ENCODE measurements at places on chromosomes 4 and X. TPM values are rescaled to one million over a fixed set of nuclear protein-coding genes. Genes with fewer than 3 reads are reported as not detected.

DNA sequence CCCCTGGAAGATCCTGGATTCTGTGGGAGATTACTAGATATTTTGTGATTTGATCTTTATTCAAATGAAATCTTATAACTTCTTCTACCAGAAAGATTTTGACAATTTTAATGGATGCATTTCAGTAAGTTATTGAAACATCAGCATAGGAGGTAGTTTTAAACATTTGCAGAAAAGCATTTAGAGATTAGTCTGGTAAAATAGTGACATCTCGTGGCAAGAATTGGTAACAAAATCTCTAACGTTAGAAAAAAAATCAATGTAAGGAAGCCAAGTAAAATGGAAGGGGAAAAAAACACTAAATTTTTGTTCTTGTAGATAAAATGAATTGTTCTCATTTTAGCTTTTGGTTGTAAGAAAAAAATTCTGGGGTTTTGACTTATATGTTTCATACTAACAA, 73.3 kb downstream of the TASL start:
- peak; percentile 18 for DNase-seq

DNA sequence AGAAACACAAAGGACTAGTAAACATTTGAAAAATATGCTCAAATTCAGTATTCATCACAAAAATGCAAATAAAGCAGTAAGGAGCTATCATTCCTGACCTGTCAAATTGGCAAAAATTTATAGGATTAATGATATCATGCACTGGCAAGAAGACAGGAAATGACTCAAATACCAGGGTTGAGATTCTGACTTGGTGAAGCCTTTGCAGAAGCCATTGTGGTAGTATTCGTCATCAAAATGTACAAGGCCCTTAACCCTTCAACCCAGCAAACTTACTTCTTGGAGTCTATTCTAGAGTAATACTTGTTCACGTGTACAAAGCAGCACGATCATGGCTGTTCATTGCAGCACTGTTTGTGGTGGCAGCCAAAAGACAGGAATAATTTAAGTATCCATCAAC, 132.4 kb downstream of the ENOX2 start:
- DNase-seq: peak; percentile 88

GRCh38 chr4:72505314-72505744, 63.7 kb downstream of the ADAMTS3 start:
- peak; percentile 33 for DNase-seq

The SLC25A53 gene
- total RNA-seq: 12.6 TPM

The F8A2 gene
- not detected for total RNA-seq

GRCh38 chr4:109676886-109677285, 26.4 kb downstream of the CASP6 start:
- no peak for DNase-seq

- DNase-seq: no peak
Measured at GRCh38 chrX:97400492-97400891, 516.8 kb downstream of the RPA4 start.

GRCh38 chr4:115671581-115671980, 558.2 kb upstream of the NDST4 start:
- DNase-seq: peak; percentile 4

DNA sequence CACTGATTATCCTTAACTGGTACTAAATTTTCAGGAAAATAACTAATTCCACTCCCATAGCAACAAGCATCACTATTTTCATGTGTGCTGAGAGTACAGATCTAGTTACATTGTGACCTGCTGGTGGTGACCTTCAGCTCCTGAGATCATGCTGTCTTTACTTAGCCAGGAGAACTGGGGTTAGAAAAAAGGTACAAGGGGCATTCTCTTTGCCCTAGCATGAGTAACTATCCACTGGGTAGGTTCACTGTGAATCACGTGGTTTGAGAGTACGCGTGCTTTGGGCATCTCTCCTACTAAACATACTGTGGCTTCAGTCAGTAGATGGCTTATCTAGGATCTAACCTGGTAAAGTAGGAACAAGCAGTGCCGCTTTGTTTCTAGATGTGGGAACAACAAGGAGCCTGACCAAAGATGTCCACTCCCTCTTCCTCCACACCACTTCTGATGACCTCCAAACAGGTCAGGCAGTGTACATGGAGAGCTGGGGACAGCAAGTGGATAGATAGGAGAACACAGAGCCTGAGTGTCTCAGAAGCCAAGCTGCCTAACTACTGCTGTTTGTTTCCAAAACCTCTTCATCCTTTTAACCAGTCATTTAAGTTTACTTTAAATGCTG, 90.2 kb downstream of the CBR4 start:
- no peak for DNase-seq

GRCh38 chr4:112403101-112403945, 106.2 kb downstream of the ALPK1 start:
- no peak for DNase-seq

DNA sequence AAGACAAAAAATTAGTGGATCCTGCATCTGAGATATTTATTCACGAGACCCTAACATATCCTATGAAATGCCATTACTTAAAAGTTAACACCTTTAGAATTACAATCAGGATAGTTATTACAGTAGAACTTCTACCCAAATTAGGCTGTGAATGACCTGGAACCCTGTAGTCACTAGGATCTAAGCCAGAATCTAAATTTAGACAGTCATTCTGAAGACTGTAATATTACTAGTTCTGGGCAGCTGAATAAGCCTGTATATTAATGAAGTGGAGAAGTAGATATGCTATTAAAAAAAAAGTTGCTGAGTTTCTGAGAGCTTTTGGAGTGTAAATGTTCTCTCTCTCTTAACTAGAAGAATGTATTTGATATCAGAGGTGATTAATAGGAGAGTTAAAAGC, 67.0 kb downstream of the FAM13A start:
- no peak for DNase-seq

GRCh38 chr4:169626331-169627282, 6.2 kb downstream of the CLCN3 start:
- DNase-seq: no peak

The BRS3 gene
- total RNA-seq: not detected

DNA sequence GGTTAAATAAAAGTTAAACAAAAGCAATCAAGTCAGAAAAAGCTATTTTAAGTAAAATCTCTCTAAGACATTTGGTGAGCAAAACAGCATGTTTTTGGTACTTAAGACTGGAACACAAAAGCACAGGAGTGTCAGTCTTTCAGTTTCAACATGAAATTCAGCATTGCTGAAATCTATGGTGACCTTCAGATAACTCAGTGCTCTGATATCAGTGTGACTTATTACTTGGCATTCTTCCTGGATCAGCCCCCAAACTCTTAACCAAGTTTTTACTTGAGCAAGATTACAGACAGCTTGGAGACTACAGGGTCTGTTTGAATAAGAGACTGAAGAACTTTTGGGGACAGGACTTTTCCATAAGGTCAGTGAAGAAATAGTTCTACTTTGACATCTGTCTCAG, 437.2 kb downstream of the RAPGEF2 start:
- DNase-seq: no peak

DNA sequence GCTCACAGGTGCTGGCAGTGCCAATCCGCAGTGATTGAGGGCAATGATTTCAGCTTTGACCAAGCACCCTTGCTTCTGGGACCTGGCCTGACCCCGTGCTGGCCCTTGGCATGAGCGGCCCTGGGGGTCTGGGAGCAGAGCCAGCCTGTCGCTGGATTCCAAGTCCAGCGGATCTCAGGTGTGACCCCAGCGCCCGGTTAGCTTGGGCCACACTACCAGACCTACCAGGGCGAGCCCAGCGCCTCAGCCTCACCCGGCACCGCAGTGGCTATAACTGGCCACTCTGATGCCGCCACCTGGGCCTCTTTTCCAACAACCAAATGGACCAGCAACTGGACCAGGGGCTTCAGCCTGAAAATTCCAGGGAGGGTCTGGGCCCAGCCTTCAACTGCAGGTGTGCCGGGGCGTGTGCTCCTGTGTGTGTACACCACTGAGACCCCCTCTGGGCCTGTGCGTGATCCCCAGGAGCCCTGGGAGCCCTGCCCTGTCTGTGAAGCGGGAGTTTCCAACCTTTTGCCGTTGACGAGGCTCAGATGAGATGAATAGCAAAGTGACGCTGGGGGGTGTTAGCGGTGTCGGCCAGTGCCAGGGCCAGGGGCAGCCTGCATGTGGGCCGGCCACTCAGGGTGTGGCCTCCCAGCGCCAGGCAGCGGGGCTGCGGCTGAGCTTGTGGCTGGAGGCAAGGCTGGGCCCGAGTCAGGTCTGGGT, 658 bp downstream of the SH3TC1 start:
- DNase-seq: no peak

- DNase-seq: peak; percentile 9
Measured at GRCh38 chrX:22095286-22095685, 63.2 kb downstream of the PHEX start.

The NAA11 gene
- total RNA-seq: not detected

- DNase-seq: peak; percentile 50
Measured at GRCh38 chr4:90112715-90113114, 14.5 kb upstream of the CCSER1 start.

The GPAT3 gene
- 121 TPM for total RNA-seq

The LRCH2 gene
- total RNA-seq: 3.1 TPM

The GPR119 gene
- not detected for total RNA-seq

The GAR1 gene
- 50.4 TPM for total RNA-seq

The PNMA3 gene
- total RNA-seq: 0.07 TPM

- DNase-seq: no peak
Measured at GRCh38 chr4:38510201-38510600, 153.8 kb upstream of the KLF3 start.

The SLC10A4 gene
- total RNA-seq: 1.1 TPM

The MAGEC3 gene
- total RNA-seq: not detected

The GAGE13 gene
- not detected for total RNA-seq

DNA sequence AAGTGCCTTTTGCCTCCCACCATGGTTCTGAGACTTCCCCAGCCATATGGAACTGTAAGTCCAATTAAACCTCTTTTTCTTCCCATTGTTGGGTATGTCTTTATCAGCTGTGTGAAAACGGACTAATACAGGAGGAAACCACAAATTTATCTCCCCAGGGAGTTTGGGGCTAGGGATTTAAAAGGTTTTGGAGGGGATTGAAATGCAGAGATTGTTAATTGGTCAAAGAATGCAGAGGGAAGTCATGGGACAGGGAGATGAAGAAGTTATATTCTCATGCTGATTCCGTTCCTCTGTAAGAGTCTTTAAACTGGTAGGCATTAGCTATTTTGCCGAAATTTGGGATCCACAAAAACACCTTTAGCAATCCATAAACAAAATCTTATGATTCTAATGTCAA, 57.9 kb downstream of the TKTL2 start:
- DNase-seq: no peak

The KIF4A gene
- 30.6 TPM for total RNA-seq

The ADGRG4 gene
- total RNA-seq: 0.02 TPM

- DNase-seq: no peak
Measured at GRCh38 chrX:135518161-135518560, 2.3 kb upstream of the INTS6L start.

The CLDN22 gene
- not detected for total RNA-seq

- peak; percentile 72 for DNase-seq
Measured at GRCh38 chr4:159191989-159192388, 89.1 kb downstream of the RAPGEF2 start.

GRCh38 chrX:42027367-42028000, 104.1 kb upstream of the CASK start:
- no peak for DNase-seq

GRCh38 chr4:40579983-40580382, 49.7 kb downstream of the RBM47 start:
- DNase-seq: peak; percentile 62

GRCh38 chr4:21205821-21206531, 505.7 kb downstream of the PACRGL start:
- DNase-seq: no peak

The HSD17B11 gene
- 10.9 TPM for total RNA-seq

GRCh38 chrX:21747558-21747957, 10.4 kb downstream of the SMPX start:
- DNase-seq: no peak

The KLHL2 gene
- total RNA-seq: 19.9 TPM

DNA sequence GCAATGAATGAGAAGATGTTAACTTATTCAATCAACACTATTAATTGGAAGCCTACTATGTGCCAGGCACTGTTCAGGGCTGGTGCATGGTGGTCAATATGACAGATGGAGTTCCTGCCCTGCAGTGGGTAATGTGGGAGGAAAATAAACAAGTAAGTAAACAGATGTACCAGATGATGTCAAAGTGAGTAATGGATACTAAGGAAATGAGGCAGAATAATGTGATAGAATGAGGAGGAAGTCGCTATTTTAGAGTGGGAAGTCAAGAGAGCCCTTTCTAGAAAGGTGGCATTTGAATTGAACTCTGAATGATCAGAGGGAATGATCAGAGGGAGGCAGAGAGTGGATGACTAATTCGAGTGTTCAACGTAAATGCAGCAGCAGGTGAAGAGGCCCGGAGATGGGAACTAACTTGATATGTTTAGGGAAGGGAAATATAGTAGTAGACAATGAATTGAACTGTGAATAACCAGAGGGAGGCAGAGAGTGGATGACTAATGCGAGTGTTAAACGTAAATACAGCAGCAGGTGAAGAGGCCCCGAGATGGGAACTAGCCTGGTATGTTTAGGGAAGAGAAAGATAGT, 48.3 kb downstream of the HMGB3 start:
- peak; percentile 2 for DNase-seq

All from HT1080 (cell line).